ENCODE measurements at places on chromosomes 4 and X.

- DNase-seq, result no peak
These were observed 20.1 kb upstream of the FGFR3 start for GRCh38 chr4:1772853-1773538.

DNA sequence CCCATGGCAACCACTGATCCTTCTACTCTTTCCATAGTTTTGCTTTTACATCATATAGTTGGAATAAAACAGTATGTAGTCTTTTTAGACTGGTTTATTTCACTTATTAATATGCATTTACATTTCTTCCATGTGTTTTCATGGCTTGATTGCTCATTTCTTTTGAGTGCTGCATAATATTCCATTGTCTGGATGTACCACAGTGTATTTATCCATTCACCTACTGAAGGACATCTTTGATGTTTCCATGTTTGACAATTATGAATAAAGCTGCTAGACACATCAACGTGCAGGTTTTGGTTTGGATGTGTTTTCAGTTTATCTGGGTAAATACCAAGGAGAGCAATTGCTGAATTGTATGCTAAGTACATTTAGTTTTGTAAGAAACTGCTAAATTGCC is 13.7 kb upstream of the GPRASP1 start:
- DNase-seq, result no peak

GRCh38 chr4:159370286-159370685 is 267.4 kb downstream of the RAPGEF2 start:
- DNase-seq, result no peak

DNA sequence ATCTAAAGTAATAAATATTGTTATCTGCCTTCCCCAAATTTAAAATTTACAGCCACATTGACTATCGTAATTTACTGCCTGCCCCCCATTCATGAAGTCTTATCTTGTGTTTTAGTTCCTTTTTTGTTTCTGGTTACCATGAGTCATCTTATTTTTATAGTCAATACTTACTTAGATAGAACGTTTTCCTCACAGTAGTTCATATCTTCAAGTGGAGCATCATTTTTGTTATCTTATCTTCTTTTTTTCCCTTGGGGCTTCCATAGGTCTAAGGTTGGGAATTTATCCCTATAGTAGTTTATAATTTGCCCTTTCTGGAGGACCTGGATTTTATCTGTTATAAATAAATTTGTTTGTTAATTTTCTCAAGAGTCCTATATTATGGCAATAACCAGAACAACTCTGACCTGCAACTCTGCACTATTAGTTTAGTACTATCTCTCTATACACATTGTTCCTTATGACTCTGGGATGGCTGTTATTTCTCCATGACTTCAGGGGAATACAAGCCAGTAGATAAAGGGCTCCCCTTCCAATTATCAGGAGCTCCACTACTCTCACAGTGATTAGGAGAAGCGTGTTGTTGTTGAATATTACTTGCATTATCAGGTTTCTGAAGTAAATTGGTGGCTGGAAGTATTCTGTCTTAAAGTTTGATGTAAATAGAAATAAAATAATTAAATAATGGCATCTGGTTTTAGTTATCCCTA is 330.6 kb downstream of the GALNTL6 start:
- no peak for DNase-seq

- no peak for DNase-seq
These were observed 6.2 kb downstream of the RAB40A start for GRCh38 chrX:103513067-103513466.

GRCh38 chrX:74779175-74779574 is 146.1 kb downstream of the NEXMIF start:
- DNase-seq, result no peak

- no peak for DNase-seq
These were observed 19.4 kb downstream of the SORBS2 start for GRCh38 chr4:185792384-185793115.

DNA sequence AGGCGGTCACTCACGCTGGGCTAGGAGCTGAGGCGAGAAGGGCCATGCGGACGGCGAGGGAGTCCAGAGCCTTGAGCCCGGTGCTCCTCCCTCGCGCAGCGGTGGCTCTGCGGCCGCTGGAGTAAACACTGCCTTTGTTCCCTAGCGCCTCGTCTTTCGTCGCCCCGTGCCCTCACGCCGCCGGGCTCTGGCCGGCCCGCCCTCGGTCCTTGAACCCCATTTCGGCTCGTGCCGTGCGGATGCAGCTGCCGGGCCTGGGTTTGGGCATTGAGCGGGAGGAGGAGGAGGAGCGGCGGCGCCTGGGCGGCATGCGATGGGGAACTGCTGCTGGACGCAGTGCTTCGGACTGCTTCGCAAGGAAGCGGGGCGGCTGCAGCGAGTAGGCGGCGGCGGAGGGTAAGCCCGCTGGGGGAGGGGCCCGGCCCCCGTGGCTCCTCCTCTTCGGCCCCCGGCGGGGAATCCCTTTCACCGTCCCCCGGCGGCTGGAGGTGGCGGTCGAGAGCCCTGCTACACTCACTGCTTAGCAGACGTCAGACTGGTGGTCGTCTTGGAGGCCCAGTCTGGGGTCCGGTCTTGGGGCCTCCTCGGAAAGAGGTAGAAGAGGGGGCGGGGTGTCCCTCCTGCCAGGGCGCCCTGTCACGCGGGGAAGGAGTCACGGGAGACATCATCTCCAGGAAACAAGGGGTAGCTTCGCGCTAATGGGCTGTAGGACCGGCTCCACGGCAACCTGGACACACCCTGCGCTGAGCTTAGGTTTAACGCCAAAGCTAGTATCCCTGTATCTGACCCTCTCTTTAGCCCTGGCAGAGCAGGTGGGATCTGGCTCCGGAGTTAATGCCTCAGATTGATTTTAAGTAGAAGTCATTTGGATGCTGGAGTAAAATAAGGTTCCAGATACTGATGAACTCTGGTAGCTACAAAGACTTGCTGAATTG is at the start of gene AP1AR:
Gene AP1AR, plus strand, starts transcription at position 9 of the 935 bp plus-strand sequence. Its CDS starts 305 bp downstream, at position 314.
- peak; percentile 41 for DNase-seq

GRCh38 chr4:141192564-141192963 is 28.1 kb upstream of the ZNF330 start:
- DNase-seq, result no peak

DNA sequence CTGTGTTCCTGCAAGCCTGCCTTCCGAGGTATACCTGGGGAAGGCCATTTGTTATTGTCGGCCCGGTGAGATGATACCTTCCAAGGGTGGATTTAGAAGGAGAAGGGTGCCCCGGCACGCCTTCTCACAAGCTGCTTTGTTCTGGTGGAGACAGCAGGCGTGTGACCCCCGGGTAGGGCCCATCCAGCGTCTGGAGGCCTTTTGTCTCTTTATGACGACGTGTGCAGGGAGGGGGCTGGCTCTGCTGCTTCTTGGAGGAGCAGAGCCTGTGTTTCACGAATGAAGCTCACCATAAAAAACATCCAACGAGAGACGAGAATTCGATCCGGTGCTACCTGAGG is 45.3 kb downstream of the SHOX start:
- no peak for DNase-seq

- DNase-seq, result no peak
These were observed 21.9 kb upstream of the ZNF81 start for GRCh38 chrX:47814851-47815250.

GRCh38 chr4:3404546-3404945 is 37.2 kb upstream of the HGFAC start:
- DNase-seq, result no peak

- DNase-seq, result no peak
These were observed 256.1 kb downstream of the THOC2 start for GRCh38 chrX:123476611-123477219.

DNA sequence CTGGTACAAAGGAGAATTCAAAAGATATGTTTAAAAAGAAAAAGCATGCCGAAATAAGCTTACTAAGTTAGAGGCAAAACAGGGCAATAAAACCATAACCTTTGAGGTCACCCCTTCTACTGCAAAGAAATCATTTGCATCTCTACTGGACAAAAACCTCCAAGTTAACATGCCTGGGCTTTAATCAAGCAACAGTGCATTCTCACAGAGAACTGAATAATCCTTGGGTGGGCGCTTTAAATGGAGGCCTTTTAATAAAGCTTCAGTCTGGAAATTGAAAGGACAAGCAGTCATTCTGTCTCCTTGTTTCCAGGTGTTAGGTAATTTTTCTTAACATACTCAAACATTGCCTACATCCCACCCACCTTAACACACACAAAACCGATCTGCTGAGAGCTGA is 34.6 kb upstream of the SMS start:
- DNase-seq, result no peak

- DNase-seq, result no peak
These were observed 208.8 kb downstream of the UGT8 start for GRCh38 chr4:114807357-114807756.

DNA sequence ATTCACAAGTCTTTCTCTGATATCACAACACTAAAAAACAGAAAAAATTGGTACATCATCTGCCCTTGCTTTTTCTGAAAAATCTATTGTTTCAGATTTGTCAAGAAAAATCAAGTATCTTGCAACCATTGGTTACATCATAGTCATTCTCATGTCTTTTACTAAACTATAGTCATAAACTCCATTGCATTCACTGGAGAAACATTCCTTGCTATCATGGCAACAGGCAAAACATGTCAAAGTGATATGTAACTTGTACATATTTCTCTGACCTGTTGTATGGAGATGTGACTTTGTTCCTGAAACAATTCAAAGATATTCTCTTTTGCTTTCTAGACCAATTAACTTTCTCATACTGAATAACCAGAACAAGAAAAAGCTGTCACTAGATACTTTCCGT is 121.9 kb upstream of the ANK2 start:
- no peak for DNase-seq

DNA sequence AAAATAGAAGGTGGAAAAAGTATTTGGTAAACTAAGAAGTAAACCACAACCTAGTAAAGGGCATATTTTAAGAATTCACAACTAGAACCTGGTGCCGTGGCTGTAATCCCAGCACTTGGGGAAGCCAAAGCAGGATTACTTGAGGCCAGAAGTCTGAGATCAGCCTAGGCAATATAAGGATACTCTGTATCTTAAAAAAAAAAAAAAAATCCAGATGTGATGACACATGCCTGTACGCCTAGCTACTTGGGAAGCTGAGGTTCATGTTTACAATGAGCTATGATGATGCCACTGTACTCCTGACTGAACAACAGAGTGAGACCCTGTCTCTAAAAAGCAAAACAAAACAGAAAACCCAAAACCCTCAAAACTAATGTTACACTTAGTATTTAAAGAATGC is 294.9 kb upstream of the ZCCHC13 start:
- DNase-seq, result no peak

GRCh38 chr4:183843248-183843671 is 61.8 kb upstream of the STOX2 start:
- no peak for DNase-seq

DNA sequence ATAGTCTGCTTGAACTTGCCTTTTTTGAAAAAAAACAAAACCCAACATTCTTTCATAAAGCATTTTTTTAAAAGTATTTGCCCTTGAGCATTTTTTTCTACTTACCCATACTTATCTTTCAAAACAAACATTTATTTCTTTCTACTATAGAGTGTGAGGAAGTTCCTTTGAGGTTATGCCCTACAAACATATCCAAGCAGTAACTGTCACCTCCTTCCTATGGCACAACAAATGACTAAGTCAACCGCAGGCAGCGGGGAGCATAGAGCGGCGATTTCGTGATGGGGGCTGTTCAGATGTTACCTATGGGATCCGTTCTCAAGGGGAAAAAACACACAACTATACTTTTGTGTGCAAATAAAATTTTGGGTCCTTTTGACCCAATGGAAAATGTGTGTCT is 19.4 kb downstream of the SPRY1 start:
- DNase-seq, result no peak

DNA sequence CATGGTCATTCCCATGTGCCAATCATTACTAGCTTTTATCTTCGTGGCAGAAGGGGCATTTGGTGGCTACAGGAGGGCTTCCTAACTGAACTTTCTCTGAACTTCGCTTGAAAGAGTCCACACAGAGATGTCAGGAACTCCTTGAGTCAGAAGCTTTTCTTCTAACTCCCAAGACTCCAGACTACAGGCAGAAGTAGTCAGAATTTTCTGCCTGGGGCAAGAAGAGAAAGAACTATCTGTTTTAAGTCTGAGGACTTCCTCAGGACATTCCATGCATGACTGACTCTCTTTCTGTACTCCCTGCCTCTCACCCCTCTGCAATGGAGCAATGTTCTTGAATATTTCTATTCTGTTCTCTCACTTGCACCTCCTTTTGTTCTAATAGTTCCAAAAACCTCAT is 170.5 kb upstream of the TBC1D9 start:
- DNase-seq, result no peak

DNA sequence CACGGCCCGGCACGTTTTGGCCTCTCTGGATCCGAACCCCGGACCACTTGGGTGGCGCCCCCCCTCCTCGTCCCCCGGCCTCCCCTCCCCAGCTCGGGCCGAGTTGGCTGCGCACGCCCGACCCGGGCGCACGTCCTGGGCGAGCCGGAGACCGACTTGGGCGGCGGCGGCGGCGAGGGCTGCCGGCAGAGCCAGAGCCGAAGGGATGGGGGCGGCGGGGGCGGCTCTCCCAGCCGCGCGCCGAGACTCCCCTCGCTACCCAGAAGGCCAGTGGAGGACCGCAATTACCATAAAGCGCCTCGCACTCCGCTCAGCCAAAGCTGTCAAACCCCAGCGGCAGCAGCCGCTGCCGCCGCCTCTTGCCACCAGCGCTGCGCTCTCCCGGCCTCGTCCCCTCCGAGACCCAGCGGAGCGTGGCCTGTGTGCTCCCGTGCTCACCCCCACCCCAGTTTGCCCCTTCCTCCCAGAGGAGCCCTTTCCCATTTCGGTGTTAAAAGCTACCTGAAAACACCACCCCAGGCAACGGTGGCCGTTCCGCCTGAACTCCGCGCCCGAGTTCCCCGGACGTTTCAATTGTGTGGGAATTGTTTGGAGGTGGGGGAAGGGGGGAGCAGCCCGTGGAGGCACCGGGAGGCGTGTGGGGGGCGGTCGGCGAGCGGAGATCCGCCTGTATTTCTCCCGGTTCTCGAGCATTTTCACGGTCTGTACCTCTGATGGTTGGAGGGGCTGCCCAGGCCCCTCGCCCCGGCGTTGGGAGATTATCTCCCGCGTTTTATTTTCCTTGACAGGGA is 701 bp upstream of the BCOR start:
- peak; percentile 44 for DNase-seq

DNA sequence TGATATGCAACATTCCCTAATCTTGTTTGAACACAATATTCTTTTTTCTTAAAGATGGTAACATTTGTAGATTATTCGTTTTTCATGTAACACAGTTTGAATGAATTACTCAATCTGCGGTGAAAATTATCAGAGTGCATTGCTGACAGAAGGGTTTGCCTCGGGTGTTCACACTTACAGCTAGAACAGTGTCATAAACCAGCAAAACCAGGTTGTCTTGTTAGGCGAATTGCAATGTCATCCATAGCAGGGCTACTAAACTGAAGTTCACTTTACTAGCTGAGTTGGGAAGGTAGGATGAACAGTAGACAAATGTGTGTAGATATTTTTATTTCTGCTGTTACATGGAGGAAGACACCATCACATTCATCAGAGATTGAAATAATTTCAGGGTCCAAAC is 98.9 kb downstream of the SLC39A8 start:
- DNase-seq, result no peak

GRCh38 chr4:119106036-119107000 is 29.3 kb upstream of the MYOZ2 start:
- no peak for DNase-seq

Data from SHP77 (cell line).